ENCODE measurements at places on chromosomes 12 and 14. TPM values are rescaled to one million over a fixed set of nuclear protein-coding genes. Genes with fewer than 3 reads are reported as not detected.

The GSG1 gene
- total RNA-seq = not detected

The LGALS3 gene
- total RNA-seq = 47.5 TPM

The TSPAN9 gene
- not detected for total RNA-seq

The DIO2 gene
- total RNA-seq = not detected

The NFE2 gene
- not detected for total RNA-seq

The RTN1 gene
- not detected for total RNA-seq

The PLA2G1B gene
- total RNA-seq = not detected

The RHEBL1 gene
- 10.4 TPM for total RNA-seq

The JPH4 gene
- total RNA-seq = not detected

The SPIC gene
- total RNA-seq = not detected

The PPM1H gene
- total RNA-seq = not detected

The SCNN1A gene
- total RNA-seq = not detected

The KCNA1 gene
- not detected for total RNA-seq

The PDE3A gene
- total RNA-seq = not detected

The BICDL1 gene
- 99.4 TPM for total RNA-seq

The FAM222A gene
- total RNA-seq = 0.80 TPM

The CLEC2A gene
- not detected for total RNA-seq

The ADCY6 gene
- 0.32 TPM for total RNA-seq

The REP15 gene
- total RNA-seq = 1.8 TPM

The KITLG gene
- not detected for total RNA-seq

The G2E3 gene
- 34.3 TPM for total RNA-seq

The IL22 gene
- 4.1 TPM for total RNA-seq

The KLRC1 gene
- not detected for total RNA-seq

The ANO2 gene
- not detected for total RNA-seq

The GEMIN2 gene
- total RNA-seq = 17.9 TPM

The TAS2R7 gene
- total RNA-seq = not detected

The ACOT6 gene
- total RNA-seq = not detected

The CIROP gene
- total RNA-seq = not detected

The PPFIA2 gene
- total RNA-seq = not detected

Measured in T-helper 1 cell treated with Interleukin-12 subunit alpha and Interleukin-12 subunit beta and Interleukin-4 antibody, amounts not matched to agents 30 ng/mL and 1 ng/mL, for 36 hours (primary cell).